ENCODE measurements at places on chromosomes 7 and 10. TPM values are rescaled to one million over a fixed set of nuclear protein-coding genes. Genes with fewer than 3 reads are reported as not detected.

EN2 gene
- 0.52 TPM for total RNA-seq

AOAH gene
- 3.1 TPM for total RNA-seq

BMPR1A gene
- 35.1 TPM for total RNA-seq

TDRD1 gene
- 0.13 TPM for total RNA-seq

ACTR3C gene
- total RNA-seq = 7.8 TPM

PRF1 gene
- total RNA-seq = 0.97 TPM

NUDT13 gene
- total RNA-seq = 1.3 TPM

CYP26C1 gene
- total RNA-seq = not detected

NOS3 gene
- 8.9 TPM for total RNA-seq

KLF14 gene
- total RNA-seq = 0.07 TPM

HMX2 gene
- total RNA-seq = not detected

OR9A2 gene
- not detected for total RNA-seq

IRF5 gene
- total RNA-seq = 13.5 TPM

HPSE2 gene
- 3.6 TPM for total RNA-seq

CACNB2 gene
- 3.6 TPM for total RNA-seq
